Stimulated activated CD4-positive, alpha-beta T cell treated with anti-CD3 and anti-CD28 coated beads, Interleukin-1b, Interleukin-23, amount 100 ng/mL, for 48 hours (primary cell): ENCODE measurements at places on chromosomes 12 and 14.

- no peak for DNase-seq
Observed at GRCh38 chr12:112761366-112761986, 30.1 kb upstream of the RPH3A start.

DNA sequence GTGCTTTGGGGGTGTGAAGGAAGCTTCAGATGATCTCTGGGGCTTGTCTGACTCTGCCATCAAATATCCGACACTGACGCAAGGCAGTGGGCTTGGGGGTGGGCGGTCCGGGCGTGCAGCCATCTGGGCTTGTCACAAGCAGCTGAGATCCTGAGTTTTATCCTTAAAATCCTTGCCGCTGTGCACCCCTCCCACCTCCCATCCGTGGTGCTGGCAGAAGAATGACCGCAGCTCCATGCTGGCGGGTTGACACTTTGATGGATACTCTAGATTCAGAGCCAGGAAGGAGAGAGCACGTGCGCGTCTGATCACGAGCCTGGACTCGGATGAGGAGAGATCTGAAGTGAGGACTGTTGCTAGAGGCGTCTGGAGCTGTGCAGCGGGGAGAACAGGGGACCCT lies 3.0 kb downstream of the ZFYVE21 start:
- DNase-seq = no peak

DNA sequence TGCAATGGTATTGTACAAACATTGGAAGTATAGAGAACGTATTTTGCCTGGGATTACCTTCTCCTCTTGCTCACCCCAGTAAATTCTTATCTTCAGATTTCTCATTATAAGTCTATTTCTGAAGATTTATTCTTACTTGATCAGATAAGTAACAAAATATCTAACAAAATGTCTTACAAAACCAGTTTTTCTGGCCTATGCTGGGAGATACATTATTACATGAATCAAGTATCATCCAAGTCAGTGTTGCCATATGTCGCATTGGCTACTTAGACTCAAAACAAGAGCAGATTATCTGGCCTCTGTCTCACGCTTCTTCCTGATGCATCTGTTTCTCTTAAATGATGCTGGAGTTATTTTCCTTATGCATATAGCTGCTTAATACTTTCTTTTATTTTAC lies 408.5 kb downstream of the CCER1 start:
- no peak for DNase-seq

DNA sequence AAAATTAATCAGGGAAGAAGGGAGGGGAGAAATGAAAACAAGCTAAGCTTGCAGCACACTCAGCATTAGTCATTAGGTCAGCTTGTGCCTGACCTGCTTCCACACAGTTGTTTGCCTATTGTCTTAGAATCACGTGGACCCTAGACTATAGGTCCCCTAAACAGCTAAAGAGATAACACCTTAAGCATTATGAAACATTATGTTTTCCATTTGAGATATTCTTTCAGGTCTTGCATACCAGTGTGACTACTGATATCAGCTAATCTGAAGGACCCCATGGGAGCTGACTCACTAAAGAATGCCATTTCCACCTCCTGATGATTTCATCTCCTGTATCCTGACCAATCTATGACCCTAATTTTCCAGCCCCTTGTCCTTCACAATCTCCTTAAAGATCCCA lies 154.1 kb upstream of the FUT8 start:
- DNase-seq = no peak

DNA sequence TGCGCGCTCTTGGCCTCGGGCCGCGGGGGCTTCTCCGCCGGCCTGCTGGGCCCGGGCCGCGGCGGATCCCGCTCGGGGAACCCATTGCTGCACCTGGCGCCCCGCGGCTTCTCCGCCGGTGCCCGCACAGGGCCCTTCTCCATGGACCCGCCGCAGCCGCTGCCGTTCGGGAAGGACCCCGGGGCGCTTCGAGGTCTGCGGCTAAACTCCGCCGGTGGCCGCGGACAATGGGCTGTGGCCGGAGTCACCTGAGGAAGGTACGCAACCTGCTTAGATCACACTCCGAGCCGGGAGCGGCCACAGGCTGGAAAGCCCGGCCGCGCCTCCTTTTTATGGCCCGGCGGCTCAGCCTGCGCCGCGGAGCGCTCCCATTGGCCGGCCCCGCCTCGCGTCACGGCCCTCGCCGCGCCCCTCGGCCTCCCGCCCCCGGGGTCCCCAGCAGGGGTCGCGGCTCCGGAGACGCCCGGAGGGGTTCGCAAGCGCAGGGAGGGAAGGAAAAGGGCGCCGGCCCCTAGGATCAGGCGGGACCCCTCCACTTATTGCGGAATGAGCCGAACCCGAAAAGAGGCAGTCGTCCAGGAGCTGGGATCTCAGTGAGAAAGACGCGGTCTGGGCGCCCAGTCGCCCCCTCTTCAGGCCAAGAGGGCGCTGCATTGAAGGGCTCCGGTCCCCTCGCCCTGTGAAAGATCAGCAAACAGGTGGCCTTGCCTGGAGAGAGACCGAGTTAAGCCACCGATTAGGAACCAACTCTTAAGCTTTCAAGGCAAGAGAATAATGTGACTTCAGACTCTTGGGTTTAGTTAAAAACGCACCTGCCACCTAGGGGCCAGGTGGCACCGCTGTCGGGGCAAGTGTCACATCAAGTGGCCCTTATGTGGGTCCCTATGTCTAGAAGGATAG lies at the start of gene GCH1:
Gene GCH1 (minus strand): TSS at position 306 of the 900 bp plus-strand sequence. CDS start 163 bp downstream, at position 143.
- peak; percentile 58 for DNase-seq

GRCh38 chr12:41327096-41327895 lies 139.2 kb downstream of the PDZRN4 start:
- DNase-seq = no peak

GRCh38 chr12:19710811-19711793 lies 271.8 kb downstream of the AEBP2 start:
- no peak for DNase-seq

- DNase-seq = no peak
Observed at GRCh38 chr14:103132381-103133209, 9.3 kb downstream of the TNFAIP2 start.

- no peak for DNase-seq
Observed at GRCh38 chr12:108875682-108876361, 4.1 kb upstream of the DAO start.

DNA sequence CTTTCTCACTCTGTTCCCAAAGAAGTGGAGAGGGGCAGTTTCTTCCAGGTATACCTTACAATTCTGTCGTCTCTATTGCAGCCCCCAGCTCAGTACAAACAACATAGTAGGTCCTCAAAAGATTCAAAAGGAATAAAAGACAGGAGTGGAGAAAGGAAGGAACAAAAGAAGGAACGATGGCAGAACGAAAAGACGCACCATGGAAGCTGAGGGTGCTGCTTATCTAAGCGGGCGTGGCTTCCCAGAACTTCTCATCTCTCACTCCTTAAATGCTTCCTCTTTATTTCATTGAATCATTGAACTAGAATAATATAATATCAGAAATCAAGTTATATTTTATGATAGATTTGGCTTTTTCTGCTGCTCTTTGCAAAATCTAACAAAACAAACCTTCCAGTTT lies 13.7 kb upstream of the LTA4H start:
- DNase-seq = no peak

GRCh38 chr14:77043177-77043983 lies 14.9 kb upstream of the IRF2BPL start:
- peak; percentile 70 for DNase-seq

GRCh38 chr12:24997970-24998582 lies 49.2 kb upstream of the BCAT1 start:
- no peak for DNase-seq

- DNase-seq = no peak
Observed at GRCh38 chr12:123468786-123469185, 10.8 kb downstream of the SNRNP35 start.

- DNase-seq = no peak
Observed at GRCh38 chr14:70832561-70833305, 23.4 kb upstream of the MAP3K9 start.

- no peak for DNase-seq
Observed at GRCh38 chr12:14261861-14262260, 103.6 kb upstream of the ATF7IP start.

DNA sequence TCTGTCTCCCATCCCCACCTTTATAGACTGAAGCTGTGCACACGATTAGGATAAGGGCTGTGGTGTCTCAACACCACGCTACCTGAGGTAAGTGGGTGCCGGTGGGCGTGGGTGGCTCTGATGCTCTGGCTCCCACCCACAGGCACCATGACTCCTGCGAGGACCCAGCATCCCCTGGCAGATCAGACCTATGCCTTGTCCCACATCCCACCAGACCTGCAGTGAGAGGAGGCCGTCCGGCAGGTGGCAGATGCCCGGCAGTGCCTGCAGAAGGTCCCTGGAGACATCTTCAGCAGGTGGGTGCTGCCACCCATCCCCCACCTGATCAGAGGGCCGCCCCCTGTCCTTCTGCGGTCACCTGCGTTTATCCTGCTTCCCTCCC lies 104.4 kb upstream of the PRB2 start:
- no peak for DNase-seq

GRCh38 chr12:49667325-49668090 lies 39.7 kb downstream of the FMNL3 start:
- no peak for DNase-seq

- no peak for DNase-seq
Observed at GRCh38 chr12:21353948-21354347, 18.8 kb upstream of the IAPP start.

DNA sequence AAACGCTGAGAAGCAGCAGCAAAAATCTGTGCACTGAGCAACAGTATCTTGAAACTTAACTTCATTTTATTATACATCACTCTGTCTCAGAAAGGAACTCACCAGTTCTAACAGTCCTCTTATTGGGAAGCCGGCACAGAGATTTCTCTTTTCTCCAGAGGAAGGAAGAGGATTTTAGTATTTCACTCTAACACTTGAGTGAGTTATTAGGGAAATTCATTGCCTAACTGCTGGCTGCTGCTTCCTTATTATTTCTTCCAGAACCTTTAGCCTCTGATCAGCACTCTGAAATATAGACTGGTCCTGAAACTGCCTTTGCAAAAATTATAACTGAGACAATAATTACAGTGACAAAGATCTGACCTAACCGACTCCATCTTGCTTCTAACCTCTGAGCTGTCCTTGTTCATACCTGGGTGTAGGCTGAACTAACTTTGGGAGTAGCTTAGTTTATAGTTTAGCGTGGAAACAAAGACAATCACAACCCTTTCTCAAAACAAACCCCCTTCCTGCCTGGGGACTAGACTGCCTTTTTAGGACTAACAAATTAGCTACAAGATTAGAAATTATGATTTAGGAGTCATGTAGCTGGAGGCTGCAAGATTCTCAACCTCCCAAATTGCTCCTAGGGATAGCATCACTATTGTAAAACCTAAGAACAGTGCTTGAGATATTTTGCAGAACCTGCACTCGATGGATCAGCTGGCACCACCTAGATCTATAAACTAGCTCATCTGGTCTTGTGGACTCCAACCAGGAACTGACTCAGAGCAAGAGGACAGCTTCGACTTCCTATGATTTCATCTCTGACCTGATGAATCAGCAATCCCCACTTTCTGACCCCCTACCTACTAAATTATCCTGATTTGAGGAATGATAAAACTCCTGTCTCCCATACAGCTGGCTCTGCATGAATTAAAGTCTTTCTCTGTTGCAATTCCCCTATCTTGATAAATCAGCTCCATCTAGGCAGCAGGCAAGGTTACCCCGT lies 117.5 kb downstream of the DYRK2 start:
- no peak for DNase-seq

DNA sequence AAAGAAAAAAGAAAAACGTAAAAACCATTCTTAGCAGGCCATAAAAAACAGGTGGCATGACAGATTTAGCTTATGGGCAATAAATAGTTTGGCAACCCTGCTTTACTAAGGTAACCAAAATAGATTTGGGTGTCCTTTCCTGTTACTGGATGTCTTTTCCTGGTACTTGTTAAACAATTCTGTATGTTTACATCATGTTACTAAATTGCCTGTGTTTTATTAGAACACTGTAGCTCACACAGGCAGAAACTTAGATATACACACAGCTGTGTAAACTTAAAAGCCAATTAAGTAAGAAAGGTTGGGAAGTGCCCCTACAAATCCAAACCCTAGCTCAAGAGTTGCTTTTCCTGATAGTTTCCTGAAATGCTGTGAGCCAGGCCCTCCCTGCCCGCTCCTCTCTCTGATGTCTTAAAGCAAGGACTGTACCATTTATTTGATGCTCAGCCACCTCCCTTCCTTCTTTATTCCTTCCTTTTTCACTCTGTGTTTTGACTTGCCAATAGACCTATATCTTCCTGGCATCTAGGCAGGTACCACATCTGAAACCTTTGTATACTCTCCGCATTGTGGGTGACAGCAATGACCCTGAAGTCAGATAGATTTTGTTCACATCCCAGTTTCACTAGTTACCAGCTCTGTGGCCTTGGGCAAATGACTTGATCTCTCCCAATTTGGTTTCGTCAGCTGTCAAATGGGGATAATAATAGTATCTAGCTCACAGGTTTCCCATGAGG lies 3.7 kb upstream of the CAMKK2 start:
- DNase-seq = no peak

DNA sequence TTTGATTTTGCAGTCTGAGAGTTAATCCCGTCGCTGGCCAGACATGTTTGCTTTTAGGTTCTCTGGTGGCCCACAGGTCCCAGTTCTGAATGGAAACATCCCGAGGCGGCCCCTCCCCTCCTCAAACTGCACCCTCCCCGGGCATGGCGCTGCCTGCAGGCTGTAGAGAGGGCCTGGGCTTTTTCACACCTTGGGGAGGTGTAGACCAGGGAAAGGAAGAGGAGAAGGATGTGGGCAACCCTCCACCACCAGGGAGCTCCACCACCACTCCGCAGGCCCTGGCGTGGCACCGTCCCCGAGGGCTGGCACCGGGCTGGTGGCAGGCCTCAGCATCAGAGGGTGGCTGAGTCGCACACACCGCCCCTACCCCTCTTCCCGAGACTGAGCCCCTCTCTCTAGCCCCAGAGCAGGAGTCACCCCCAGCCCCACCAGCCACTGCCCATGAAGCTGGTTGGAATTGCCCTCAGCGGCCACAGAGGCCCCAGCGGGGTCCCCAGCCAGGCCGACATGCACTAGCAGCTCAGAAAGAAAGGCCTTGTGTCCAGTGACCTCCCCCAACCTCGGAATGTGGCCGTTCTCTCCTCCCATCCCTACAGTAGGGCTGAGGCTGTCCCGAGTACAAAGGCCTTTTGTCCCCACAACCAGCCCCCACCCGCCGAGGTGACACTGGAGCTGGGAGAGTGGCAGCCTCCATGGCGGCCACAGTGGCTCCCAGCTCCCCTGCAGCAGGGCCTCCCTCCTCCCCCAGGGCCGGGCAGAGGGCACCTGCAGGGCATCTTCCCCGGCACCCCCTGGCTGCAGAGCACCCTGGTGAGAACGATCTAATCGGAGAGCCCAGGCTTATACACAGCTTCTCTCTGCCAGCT lies 23.5 kb upstream of the INF2 start:
- DNase-seq = no peak

GRCh38 chr14:69044965-69045555 lies 66.0 kb upstream of the ACTN1 start:
- no peak for DNase-seq

- peak; percentile 73 for DNase-seq
Observed at GRCh38 chr12:120356567-120357030, 12.4 kb downstream of the MSI1 start.
